ENCODE measurements at places on chromosomes 11 and 22. TPM values are rescaled to one million over a fixed set of nuclear protein-coding genes. Genes with fewer than 3 reads are reported as not detected.
A peak's percentile ranks its signal among the peaks of the same experiment; 100 is the strongest.

The DEUP1 gene
- 0.84 TPM for total RNA-seq

The OR51B4 gene
- total RNA-seq, result 1.5 TPM

The UNC93B1 gene
- total RNA-seq, result 44.0 TPM

DNA sequence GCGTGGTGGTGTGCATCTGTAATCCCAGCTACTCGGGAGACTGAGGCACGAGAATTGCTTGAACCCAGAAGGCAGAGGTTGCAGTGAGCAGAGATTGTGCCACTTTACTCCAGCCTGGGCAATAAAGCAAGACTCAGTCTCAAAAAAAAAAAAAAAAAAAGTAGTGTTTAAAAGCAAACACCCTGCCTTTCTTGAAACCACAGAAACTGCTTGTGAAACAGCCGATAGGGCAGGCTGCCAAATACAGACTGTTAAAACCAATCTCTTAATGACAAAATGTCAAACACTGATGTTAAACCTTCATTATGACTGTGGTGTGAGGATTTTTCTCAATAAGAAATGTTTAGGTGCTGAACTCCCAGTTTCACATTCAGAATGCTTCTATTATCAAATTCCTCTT lies 27.3 kb downstream of the MARK2 start:
- H3K27me3 ChIP-seq, result no peaks in the 10 kb centered on the region
- no peaks in the 10 kb centered on the region for H3K36me3 ChIP-seq
- H3K27ac ChIP-seq, result no peak overlapping the region
- peaks cover 52% of the 10 kb centered on the region for H3K4me1 ChIP-seq

GRCh38 chr11:92969634-92970347 lies at the start of gene MTNR1B:
MTNR1B (plus strand) TSS chr11:92969651; CDS start chr11:92969726, 75 bp downstream.
- H3K27me3 ChIP-seq, result peaks cover 15% of the 10 kb centered on the region
- H3K4me3 ChIP-seq, result no peak within 1 kb of the TSS
- no peak for DNase-seq

GRCh38 chr11:27971171-27971570 lies 136.8 kb downstream of the KIF18A start:
- no peaks in the 10 kb centered on the region for H3K4me1 ChIP-seq
- H3K36me3 ChIP-seq, result no peaks in the 10 kb centered on the region
- H3K4me3 ChIP-seq, result no peak overlapping the region
- H3K27ac ChIP-seq, result no peak overlapping the region

GRCh38 chr11:13026722-13027121 lies 17.6 kb downstream of the RASSF10 start:
- H3K27me3 ChIP-seq, result no peaks in the 10 kb centered on the region
- DNase-seq, result no peak
- H3K4me3 ChIP-seq, result no peak overlapping the region
- H3K4me1 ChIP-seq, result no peaks in the 10 kb centered on the region

GRCh38 chr22:37898441-37899181 lies 7.5 kb upstream of the MICALL1 start:
- peaks cover 39% of the 10 kb centered on the region for H3K4me1 ChIP-seq
- no peaks in the 10 kb centered on the region for H3K36me3 ChIP-seq
- peak overlapping the region; percentile 79 for H3K27ac ChIP-seq
- DNase-seq, result no peak

DNA sequence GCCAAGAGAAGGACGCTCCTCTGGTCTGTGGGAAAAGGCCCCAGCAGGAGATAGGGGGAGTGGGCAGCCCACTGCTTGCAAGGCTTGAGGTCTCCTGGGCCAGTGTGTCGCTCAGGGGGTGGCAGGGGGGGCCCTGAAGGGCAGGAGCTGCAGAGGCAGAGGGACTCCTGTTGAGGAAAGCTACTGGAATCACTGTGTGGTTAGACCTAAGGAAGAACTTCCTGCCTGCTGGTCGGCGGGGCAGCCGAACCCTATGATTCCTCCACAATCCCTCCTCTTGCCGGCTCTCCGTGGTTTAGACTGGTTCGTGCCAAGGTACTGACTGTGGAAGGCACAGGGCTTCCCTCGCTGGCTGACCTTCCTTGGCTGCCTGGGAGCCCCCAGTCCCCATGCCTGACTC lies 6.2 kb downstream of the GP1BB start:
- no peak for DNase-seq
- peaks cover 10% of the 10 kb centered on the region for H3K27me3 ChIP-seq
- H3K36me3 ChIP-seq, result no peaks in the 10 kb centered on the region
- H3K27ac ChIP-seq, result no peak overlapping the region

DNA sequence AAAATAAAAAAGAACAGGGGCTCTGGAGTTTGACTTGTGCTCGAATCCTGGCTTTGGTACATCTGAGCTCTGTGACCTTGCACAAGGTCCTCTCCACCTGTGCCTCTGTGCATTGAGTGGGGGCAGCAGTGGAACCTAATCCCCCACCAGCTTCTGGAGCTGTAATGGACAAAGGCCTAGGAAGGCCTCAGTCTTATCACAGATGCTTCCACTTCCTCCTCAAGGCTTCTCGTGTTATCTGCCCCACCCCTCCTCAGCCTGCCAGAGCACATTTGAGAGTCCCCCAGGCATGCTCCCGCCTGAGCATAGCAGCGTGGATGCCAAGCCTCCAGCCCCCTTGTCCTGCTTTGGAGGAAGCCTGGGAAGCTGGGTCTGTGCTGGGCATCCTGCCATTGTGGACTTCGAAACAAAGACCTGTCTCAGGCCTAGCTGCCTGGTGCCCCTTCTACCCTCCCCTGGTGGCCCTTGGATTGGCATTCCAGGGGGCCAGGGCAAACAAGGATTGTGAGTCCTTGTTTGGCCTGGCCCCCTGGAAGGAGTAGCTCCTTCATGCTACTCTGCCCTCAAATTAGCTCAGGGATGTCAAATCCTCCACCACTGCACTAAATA lies 15.0 kb downstream of the SLC35E4 start:
- H3K27me3 ChIP-seq, result no peaks in the 10 kb centered on the region
- no peaks in the 10 kb centered on the region for H3K36me3 ChIP-seq

DNA sequence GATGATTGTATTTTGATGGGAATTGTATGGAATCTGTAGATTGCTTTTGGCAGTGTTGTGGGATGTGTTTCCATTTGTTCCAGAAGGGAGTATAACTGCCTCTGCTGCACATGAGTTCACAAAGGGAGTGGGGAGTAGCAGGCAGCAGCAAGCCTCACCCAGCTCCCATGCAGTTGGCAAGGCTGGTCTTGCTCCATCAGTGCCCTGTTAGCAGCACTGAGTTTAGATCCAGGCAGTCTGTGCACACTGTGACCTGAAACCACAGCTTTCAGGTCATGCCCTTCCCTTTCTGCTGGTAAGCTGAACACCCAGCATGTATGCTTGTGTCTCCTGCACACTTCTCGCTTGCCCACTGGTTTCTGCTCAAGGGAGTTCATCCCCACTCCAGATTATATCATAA lies 3.7 kb upstream of the NUCB2 start:
- H3K36me3 ChIP-seq, result no peaks in the 10 kb centered on the region
- H3K27me3 ChIP-seq, result no peaks in the 10 kb centered on the region
- H3K4me3 ChIP-seq, result no peak overlapping the region
- DNase-seq, result no peak

GRCh38 chr11:128868841-128869671 lies 2.0 kb upstream of the KCNJ1 start:
- H3K4me1 ChIP-seq, result no peaks in the 10 kb centered on the region
- H3K36me3 ChIP-seq, result no peaks in the 10 kb centered on the region
- DNase-seq, result no peak
- H3K27me3 ChIP-seq, result no peaks in the 10 kb centered on the region

The STK33 gene
- 4.1 TPM for total RNA-seq
